ENCODE measurements at places on chromosomes 1 and 21.

- no peak for DNase-seq
These were observed 10.1 kb upstream of the EFNA1 start for GRCh38 chr1:155117610-155118009.

DNA sequence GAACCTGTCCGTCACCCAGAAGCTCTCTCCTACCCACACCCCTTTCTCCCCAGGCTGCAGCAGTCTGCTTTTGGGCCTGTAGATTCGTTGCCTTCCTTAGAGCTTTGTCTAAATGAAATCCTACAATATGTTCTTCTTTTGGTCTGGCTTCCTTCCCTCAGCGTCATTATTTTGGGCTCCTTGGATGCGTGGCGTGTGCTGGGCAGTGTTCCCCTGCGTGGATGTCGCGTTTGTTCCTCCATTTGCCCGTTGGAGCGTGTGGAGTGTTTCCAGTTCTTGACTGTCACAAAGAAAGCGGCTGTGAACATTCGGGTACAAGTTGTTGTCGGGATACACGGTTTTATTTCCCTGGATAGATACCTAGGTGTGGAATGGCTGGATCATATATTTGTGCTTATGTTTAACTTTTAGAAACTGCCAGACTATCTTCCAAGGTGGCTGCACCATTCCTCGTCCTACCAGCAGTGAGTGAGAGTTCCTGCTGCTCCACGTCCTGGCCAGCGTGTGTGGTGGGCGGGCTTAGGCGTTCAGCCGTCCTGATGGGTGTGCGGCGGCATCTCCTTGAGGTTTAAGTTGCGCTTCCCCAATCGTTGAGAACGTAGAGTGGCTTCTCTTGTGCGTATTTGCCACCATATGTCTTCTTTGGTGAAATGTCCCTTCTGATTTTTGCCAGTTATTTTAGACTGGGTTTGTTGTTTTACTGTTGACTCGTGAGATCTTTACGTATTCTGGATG, 31.7 kb downstream of the SKI start:
- no peak for DNase-seq

DNA sequence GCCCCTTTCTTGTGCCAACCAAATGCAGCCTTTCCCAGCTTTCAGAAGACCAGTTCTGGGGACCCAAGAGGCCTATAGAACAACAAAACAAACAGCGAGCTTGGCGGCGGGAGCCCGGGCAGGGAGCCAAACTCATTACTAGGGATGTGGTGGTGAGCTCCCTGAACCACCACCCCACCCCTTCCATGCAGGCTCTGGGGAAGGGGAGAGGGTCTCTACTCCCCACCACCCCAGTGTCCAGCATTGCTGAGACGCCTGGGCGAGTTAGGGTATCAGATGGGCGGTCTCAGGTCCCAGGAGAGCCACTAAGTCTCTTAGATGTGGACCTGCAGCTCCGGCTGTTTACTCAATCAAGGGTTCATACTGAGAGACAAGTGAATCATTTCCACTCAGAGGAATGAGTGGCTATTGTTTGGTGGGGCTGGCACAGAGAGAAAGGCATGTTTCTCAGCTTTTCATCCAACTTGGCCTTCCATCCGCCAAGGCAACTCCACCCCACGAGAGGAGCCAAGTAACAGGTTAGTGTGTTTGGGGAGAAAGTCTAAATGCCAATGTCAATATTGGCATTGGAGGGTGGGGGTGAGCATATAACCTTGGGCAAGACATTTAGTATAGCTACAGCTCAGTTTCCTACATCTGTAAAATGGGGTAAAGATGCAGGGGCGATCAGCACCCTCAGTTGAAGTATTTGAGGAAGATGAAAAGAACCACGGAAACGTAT, 40.9 kb downstream of the PLXNA2 start:
- DNase-seq: no peak

DNA sequence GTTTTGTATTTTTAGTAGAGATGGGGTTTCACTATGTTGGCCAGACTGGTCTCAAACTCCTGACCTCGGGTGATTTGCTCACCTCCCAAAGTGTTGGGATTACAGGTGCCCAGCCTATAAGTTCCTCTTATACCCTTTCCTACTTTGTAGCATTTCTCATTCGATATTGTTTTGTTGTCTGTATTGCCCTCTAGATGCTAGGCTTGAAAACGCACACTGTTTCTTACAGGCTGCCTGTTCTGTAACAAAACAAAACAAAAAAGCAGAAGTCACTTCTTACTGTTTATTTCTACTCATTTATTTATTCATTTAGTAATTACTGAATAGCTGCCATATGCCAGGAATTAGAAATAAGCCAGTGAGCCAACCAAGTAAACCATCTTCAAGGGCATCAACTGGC, 136.9 kb upstream of the BMP8A start:
- DNase-seq: no peak

- DNase-seq: no peak
These were observed 43.6 kb upstream of the WNT2B start for GRCh38 chr1:112465122-112465521.

DNA sequence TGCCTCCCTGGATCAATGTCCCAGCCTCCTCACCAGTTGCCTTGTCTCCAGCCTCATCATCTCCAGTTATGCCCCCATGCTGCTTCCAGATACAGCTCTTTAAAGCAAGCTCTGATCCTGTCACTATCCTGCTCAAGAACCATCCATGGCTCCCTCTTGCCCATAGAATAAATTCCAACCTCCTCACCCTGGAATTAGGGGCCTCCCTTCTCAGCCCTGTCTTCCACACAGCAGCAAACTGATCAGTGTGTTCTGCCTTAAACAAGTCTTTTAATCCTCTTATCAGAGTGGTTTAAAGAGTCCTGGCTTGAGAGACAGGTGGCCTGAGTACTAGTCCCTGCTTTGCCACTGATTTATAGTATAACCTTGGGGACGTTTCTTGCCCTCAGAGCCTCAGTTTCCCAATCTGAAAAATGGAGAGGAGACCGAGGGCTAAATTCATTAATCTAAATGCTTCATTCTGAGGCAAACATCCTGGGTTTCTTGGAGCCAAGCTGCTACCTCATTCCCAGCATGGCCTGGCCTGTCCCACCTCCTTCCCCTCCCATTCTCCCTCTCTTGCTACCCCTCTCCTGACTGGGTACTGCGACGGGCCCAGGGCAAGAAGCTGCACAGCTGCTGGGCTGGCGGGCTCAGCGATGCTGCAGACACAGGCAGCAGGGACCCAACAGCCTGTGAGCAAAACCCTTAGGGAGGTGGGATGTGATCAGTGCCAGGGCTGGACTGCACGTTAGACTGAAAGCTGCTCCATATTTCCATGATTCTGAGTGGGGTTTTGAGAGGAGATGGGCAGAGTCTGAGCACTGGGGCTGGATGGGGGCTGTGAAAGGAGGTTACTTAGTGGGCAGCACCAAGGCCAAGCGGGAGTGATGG, 221.4 kb downstream of the PTPRU start:
- DNase-seq: no peak

GRCh38 chr1:111988377-111988742, 1.1 kb downstream of the KCND3 start:
- DNase-seq: no peak

DNA sequence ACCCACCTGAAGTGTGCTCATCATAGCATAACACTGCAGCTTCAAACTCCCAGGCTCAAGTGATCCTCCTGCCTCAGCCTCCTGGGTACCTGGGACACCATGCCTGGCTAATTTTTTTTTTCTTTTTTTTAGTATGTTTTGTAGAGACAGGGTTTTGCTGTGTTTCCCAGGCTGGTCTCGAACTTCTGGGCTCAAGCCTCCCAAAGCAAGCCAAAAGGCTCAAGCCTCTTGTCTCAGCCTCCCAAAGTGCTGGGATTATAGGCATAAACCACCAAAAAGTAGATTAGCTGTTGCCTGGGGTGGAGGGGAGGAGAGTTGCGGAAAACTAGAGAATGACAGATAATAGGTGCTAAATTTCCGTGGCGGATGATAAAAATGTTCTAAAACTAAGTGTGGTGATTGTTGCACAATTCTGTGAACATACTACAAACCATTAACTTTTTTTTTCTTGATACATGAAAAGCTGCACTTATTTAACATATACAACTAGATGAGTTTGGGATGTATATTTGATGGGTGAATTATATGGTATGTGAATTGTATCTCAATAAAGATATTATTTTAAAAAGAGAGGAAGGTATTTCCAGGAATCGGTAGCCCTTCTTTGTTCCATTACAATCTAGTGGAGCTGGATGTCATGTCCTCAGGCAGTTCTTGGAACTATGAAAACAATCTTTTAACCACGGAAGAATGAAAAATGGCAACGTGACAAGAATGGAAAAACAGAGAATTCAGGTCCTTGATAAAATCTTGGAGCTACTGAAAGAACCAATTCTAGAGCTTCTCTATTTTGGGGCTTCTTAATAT, 27.3 kb upstream of the MED18 start:
- no peak for DNase-seq

DNA sequence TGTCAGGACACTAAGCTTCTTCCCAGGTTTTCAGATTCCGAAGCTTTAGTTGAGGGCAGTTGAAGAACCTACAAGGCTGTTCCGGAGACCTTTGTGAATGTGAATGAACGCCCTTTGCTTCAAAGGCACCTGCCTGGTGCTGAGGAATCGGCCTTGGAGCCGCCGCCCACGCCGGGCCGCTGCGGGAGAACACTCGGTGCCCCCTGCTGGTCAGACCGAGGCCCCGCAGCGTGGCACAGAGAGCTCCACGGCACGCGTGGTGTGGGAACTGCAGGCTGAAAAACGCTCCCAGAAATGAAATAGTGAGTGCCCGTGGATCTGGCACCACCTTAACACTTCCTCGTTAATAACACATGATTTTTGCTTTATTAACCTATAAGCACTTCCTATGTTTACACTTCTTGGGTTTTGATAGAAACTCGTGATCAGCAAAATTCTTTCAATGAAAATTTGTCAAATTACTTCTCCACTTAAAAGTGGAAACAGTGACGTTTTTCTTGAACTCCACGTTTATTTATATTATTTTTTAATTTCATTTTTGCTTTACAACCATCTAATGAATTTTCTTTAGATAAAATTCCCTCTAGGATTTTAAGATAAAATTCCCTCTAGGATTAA, 460.6 kb downstream of the DSCAM start:
- DNase-seq: peak; percentile 41

- DNase-seq: no peak
These were observed 2.3 kb downstream of the PADI3 start for GRCh38 chr1:17251246-17251645.

GRCh38 chr1:43586136-43586731, 55.6 kb downstream of the PTPRF start:
- no peak for DNase-seq

DNA sequence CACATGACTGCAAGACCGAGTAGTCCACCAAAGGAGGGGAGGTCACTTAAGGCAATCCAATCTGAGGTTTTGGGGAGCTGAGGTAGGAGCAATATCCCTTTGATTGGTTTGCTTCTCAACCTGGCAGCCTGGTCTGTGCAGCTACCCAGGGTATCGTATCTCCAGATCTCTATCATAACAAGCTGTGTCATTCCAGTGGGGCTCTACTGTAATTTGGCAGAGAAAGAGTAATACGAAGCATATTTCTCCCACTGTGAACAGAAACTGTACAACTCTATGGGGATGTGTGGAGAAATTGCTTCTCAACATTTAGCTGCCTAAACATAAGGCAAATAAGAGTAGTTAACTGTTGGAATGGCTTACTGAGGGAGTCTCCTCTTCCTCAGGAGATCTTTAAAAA, 20.6 kb downstream of the CD101 start:
- DNase-seq: no peak

DNA sequence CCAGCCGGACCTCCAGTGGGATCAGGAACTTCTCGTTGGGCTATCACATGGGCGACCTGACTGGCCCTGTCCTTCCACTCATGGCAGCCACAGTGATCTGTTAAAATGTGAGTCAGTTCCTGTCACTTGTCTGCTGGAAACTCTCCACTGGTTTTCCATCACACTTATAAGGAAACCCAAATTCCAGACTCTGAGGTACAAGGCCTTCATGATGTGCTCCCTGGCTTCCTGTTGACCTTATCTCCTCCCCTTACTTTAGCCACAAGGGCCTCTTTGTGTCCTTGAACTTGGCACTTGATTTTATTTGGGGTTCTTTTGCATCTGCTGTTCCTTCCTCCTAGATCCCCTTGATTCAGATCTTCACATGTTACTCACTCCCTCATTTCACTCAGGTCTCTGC, 96.8 kb downstream of the TENT5C start:
- no peak for DNase-seq

DNA sequence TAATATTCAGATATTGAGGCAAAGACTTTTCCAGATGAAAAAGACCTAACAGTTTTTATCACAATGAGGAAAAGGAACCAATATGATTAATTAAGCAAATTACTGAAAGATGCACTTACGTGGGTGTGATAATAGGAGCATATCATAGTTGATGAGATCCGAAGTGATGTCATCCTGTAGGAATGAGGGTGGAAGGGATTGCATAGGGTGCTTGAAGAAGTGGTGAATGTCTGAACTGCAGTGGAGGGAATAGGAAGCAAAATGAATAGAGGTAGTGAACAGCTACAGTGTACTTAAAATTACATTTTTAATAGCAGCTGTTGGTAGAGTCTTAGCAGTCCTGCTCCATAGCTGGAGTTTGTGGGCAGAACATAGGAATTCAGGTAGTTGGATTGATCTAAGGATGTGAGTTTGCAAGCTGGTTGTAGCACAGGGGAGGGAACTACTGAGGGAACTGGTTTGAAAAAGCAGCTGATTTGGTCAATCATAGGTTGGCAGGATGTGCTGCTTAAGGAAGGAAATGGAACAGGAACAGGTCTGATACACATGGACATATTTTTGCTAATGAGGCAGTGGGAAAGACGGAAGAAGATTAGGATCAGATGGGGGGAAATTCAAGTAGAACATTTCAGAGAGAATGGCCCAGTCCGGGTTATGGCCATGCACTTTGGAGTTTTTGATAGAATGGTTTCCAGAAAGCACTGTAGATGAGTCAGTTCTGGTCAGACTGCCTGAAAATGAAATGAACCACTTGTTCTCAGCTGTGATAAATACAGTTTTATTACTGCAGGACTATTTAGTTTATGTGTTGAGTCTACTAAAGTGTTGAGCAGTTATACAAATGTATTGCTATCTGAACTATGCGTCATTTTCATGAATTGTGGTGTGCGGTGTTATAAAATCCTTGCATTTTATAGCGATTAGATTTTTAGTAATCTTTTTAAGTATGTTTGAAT, 155.8 kb downstream of the RYR2 start:
- DNase-seq: no peak

- no peak for DNase-seq
These were observed 25.1 kb upstream of the ARHGEF16 start for GRCh38 chr1:3429320-3429719.

- no peak for DNase-seq
These were observed 16.1 kb upstream of the RBBP5 start for GRCh38 chr1:205137901-205138300.

DNA sequence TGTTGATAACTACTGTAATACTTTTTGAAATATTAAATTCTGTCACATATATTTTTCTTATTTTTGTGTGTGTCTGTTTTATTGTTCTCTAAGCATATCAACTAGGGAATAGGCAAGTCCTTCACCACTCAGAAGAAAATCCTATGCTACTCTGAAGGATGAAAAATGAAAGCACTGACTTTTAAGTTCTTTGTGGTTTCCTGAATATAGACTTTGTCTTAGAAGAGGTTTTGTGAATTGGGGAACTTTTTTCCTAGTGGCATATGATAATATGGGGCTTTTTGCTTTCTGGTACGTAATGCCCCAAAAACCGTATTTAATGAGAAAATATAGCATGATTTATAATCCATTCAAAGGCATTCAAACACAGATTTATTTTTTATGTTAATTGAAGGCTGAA, 136.0 kb downstream of the SNX7 start:
- no peak for DNase-seq
